ENCODE measurements at places on chromosomes 7 and 10.

GRCh38 chr7:95694334-95694733 lies 78.0 kb upstream of the DYNC1I1 start:
- DNase-seq: no peak

DNA sequence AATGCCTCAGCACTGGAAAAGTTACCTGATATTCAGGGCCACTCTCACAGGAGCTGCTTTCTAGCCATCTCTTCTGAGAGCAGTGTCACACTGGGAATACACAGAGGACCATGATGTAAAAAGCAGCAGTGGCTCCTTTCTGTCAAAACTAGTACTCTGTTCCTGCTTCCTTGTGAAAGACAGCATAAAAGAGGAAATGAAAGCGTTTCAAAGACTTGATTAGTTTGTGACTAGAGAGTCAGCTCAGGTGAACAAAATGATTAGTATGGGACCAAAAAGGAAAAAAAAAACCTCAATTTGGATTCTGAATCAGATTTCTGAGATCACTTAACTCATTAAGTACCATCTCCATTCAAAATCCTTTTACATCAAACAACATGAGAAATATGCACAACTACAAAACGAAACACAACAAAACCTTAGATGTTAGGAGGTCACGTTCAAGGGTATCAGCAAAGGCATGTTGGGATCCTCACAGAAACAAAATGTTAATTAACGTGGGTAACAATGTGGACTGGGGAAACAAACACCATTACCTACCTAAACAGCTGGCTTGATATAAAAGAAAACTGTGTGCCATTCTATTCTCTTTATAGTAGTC lies 103.7 kb downstream of the MACC1 start:
- DNase-seq: peak; percentile 73

DNA sequence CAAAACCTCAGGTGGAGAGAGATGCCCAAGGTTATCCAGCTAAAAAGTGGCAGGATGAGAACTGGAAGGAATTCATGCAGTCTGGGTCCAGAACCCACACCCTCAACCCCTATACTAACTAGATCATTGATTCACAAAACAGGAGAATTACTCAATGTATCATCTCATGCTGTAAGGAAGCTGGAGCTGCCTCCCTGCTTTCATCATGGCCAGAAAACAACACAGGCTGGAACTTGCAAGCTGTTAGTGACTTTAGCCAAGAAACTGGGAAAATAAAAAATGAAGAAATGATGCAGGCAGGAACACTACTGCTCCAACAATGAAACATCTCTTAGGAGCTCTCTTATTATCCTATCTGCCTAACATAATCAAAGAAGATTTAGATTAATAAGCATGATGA lies 619.8 kb upstream of the CELF2 start:
- DNase-seq: no peak

DNA sequence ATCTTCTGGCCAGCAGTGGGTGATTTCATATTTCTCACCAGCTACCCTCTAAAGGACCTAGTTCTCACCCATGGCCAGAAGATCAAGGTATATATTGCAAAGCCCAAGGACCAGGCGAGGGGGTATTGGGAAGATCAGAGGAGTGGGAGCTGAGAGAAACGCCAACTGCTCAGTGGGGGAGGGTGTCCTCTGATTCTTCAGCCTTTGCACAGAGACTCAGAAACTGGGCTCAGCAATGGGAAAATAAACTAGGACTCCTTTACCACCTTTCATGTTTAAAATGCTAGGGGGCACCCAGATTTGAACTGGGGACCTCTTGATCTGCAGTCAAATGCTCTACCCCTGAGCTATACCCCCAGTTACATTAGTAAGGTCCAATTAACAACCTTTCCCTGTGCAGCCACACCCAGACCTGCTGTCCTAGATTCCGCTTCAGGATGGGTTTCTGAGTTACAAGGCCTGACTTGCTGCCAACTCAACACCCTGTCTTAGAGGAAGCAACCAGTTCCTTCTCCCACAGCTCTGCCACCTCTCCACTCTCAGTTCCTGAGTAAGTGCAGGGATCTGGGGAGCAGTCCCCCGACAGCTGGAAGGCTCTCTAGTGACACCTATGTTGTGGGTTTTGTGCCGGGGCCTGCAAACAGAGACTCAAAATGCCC lies 93.5 kb downstream of the ZNF783 start:
- DNase-seq: no peak

- DNase-seq: peak; percentile 37
Measured at GRCh38 chr7:129298268-129298893, 73.6 kb downstream of the AHCYL2 start.

DNA sequence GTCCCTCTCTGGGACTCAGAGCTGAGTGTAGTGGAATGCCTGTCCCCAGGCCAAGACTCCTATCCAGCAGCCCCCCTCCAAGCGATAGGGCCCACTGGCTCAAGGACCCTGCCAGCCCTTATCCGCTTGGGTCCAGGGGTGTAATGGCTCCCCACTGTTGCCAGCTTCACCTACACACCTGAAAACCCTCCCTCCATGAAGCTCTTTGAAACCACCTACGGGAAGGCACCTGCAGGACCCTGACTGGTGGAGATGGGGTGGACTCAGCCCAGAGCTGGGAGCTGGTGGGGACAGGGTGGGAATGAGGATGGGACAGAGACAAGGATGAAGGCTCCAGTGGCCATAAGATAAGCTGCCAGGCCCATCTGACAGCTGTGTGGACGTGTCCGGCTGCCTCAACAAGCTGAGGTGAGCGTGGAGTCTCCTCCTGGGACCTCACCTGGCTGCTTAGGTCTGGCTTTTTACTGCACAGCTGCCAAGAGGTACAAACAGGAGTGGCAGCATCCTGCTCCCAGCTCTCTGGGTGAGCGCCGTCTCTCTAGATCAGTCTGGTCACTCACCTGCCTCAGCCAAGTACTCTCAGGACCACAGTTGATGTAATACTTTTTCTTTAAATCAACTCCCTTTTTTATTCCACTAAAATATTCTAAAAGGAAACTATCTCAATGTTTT lies 41.9 kb downstream of the DRGX start:
- DNase-seq: no peak

- DNase-seq: no peak
Measured at GRCh38 chr10:20949967-20950366, 52.9 kb upstream of the NEBL start.

GRCh38 chr7:98134420-98135228 lies 28.0 kb downstream of the LMTK2 start:
- DNase-seq: peak; percentile 13

GRCh38 chr7:2185715-2186114 lies 47.0 kb downstream of the MAD1L1 start:
- no peak for DNase-seq

GRCh38 chr7:76514926-76515771 lies 4.8 kb downstream of the UPK3B start:
- peak; percentile 0 for DNase-seq

GRCh38 chr10:76644476-76644875 lies 993.1 kb downstream of the KCNMA1 start:
- no peak for DNase-seq

DNA sequence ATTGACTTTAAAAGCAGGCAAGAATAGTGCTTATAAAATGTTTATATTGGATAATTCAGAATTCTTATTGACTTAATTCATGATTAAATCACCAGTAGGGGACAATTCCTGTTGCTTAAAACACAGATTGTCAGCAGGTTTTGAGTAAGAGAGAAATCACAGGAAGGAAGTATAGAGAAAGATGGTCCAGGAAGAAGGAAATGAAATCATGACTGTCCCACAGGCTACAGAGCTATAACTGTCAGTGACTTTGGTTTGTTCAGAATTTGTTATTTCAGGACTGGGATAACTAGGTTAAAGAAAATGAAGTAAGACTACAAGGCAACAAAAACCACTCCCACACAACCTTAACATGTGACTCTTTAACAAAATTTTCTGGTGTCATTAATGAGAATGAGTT lies 6.8 kb downstream of the GNGT1 start:
- DNase-seq: no peak

GRCh38 chr7:23346316-23346715 lies 47.2 kb downstream of the MALSU1 start:
- no peak for DNase-seq

DNA sequence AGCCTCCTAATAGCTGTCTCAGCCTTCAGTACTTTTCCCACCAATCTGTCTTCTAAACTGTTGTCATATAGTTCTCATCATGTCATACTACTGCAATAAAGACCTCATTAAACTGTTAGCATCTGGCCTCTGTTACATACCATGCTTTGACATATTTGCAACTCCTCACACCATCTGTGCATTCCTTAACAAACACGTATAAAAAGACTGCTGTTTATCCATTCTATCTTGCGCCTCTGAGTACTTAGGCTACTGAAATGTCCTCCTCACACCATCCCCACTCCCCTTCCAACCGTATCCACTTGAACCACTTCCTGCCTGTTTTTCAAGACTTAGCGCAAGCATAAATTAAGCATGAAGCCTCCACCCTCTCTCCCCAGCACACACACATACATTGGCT lies 41.6 kb downstream of the SLC16A9 start:
- DNase-seq: no peak

GRCh38 chr7:103307503-103308231 lies 10.4 kb downstream of the PMPCB start:
- DNase-seq: no peak

GRCh38 chr7:70229242-70229641 lies 631.0 kb downstream of the AUTS2 start:
- no peak for DNase-seq

DNA sequence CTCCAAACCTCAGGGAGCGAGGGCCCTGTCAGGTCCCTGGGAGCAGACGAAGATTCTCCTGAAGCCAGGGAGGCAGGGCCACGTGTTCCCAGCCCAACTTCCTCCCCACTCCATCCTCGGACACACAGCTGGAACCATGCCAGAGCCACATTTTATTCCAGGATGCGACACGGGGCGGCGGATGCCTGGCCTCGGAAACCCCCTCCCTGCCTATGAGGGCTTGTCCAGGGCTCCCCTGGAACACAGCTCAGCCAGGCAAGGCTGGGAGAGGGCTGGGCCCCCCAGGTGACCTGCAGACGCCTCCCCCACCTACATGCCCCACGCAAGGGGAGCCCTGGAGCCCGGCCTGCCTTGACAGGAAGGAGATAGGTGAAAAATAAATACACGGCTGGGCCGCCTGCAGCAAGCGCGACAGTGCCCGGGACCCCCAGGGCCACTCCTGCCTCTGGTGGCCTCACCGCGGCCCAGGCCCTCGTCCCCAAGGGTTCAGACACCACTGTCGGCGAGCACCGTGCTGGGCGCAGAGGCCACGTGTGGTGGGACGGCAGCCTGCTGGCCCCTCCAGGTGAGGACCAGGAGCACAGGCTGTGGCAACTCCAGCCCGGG lies 21.5 kb downstream of the GET4 start:
- DNase-seq: no peak

GRCh38 chr7:3165681-3166580 lies 122.3 kb upstream of the CARD11 start:
- no peak for DNase-seq

Measured in inflammatory macrophage (primary cell).